ENCODE measurements at places on chromosomes 7 and 10. TPM values are rescaled to one million over a fixed set of nuclear protein-coding genes. Genes with fewer than 3 reads are reported as not detected.
A peak's percentile ranks its signal among the peaks of the same experiment; 100 is the strongest.

The ABCC2 gene
- 2.2 TPM for total RNA-seq

- H3K27me3 ChIP-seq, result no peaks in the 10 kb centered on the region
- DNase-seq, result no peak
- no peaks in the 10 kb centered on the region for H3K36me3 ChIP-seq
- H3K4me3 ChIP-seq, result no peak overlapping the region
Measured at GRCh38 chr10:4062751-4063150, 277.7 kb upstream of the KLF6 start.

The FOXI2 gene
- total RNA-seq, result 1.5 TPM

- H3K4me1 ChIP-seq, result no peaks in the 10 kb centered on the region
- peaks cover 9% of the 10 kb centered on the region for H3K27me3 ChIP-seq
- no peak overlapping the region for H3K4me3 ChIP-seq
- no peak for DNase-seq
Measured at GRCh38 chr10:129880191-129880870, 83.7 kb downstream of the EBF3 start.

DNA sequence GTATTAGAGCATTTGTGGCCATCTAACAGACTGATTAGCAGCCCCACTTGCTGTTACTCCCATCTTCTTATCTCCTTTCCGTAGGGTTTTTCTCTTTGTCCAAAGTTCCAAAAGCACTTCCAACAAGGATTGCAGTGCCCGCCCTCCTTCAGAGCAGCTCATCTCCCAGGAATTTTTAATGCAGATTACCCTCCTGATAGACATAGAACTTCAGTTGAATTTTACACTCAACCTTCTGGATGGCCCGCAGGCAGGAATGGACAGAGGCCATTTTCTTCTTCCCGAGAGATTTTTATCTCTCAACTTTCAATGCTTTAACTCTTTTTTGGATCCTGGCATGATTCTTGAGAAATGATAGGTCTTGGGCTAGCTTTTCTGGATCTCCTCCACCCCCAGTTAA, 23.3 kb downstream of the PRKG1 start:
- H3K27me3 ChIP-seq, result no peaks in the 10 kb centered on the region
- H3K4me1 ChIP-seq, result no peaks in the 10 kb centered on the region
- H3K4me3 ChIP-seq, result no peak overlapping the region
- no peaks in the 10 kb centered on the region for H3K36me3 ChIP-seq

- H3K27me3 ChIP-seq, result no peaks in the 10 kb centered on the region
- peaks cover 8% of the 10 kb centered on the region for H3K4me1 ChIP-seq
- H3K4me3 ChIP-seq, result no peak overlapping the region
- no peak overlapping the region for H3K27ac ChIP-seq
Measured at GRCh38 chr7:50397320-50397970, 52.7 kb downstream of the FIGNL1 start.

The MDH2 gene
- 141 TPM for total RNA-seq

The NXPH1 gene
- not detected for total RNA-seq

The DDX21 gene
- total RNA-seq, result 112 TPM

The IGFBP3 gene
- 66.2 TPM for total RNA-seq

DNA sequence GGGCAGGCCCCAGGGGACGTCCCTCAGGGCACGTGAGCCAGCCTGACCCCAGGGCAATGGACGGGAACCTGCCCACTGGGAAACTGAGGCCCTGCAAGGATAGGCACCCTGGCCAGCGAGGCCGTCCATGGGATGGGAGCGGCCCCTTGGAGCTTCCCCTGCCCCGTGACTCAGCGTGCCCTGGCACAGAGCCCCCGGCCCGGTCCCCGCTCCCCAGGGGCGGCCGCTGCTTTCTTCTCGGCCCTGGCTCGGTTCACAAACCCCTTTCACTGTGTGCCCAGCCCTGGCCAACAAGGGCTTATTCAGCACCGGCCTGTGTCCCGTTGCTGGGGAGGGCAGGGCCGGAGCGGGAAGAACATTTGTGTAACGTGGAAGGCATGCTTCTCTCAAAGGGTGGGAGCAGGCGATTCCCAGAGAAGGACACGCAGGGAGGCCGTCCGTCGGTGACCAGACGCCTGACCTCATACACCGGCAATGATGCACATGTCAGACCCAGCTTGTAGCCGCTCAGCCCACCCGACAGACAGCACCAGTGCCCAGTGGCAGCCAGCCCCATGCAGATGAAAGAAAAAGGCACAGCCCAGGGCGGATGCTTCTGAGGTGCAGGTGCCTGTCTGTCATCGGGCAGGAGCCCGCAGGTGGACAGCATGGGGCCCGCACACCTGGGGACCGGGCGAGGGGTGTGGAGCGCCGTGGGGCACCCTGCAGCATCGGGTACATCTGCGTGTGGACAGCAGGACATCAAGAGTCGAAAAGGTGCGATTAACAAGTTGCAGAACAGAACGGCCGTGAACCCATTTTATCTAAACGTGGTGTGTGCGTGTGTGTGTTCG, 94.5 kb downstream of the PDGFA start:
- no peak overlapping the region for H3K4me3 ChIP-seq
- H3K27ac ChIP-seq, result peak overlapping the region; percentile 36
- no peak for DNase-seq
- H3K4me1 ChIP-seq, result peaks cover 8% of the 10 kb centered on the region

The ODAD2 gene
- 0.29 TPM for total RNA-seq

- peaks cover 21% of the 10 kb centered on the region for H3K36me3 ChIP-seq
- peak overlapping the region; percentile 5 for H3K4me3 ChIP-seq
- DNase-seq, result no peak
- peak overlapping the region; percentile 30 for H3K27ac ChIP-seq
Measured at GRCh38 chr10:28587270-28587969, 54.5 kb downstream of the WAC start.

The VIPR2 gene
- total RNA-seq, result 2.1 TPM

DNA sequence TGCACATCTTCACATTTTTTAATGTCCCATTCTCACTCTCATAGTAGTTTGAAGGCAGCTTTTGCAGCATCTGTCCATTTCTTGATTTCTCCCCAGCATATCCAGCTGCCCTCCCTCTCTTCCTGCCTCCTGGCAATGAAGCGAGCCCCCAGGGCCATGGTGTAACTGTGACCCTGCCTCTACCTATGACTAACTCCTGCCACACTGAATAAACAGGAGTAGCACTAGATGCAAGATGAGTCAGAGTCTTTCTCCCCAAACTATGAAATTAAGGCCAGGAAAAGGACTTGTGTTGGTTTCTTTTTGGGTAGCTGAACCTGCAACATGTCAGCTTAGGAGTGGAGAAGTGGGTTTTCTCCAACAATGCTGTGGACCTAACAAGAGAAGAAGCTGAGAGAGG, 329.0 kb downstream of the RNLS start:
- DNase-seq, result no peak
- H3K27ac ChIP-seq, result peak overlapping the region; percentile 37
- no peaks in the 10 kb centered on the region for H3K36me3 ChIP-seq
- H3K4me3 ChIP-seq, result no peak overlapping the region
- H3K4me1 ChIP-seq, result peaks cover 34% of the 10 kb centered on the region
- H3K27me3 ChIP-seq, result no peaks in the 10 kb centered on the region

GRCh38 chr10:71278691-71279588, 40.1 kb upstream of the SLC29A3 start:
- H3K4me3 ChIP-seq, result no peak overlapping the region
- no peaks in the 10 kb centered on the region for H3K36me3 ChIP-seq
- H3K4me1 ChIP-seq, result no peaks in the 10 kb centered on the region
- H3K27ac ChIP-seq, result no peak overlapping the region

DNA sequence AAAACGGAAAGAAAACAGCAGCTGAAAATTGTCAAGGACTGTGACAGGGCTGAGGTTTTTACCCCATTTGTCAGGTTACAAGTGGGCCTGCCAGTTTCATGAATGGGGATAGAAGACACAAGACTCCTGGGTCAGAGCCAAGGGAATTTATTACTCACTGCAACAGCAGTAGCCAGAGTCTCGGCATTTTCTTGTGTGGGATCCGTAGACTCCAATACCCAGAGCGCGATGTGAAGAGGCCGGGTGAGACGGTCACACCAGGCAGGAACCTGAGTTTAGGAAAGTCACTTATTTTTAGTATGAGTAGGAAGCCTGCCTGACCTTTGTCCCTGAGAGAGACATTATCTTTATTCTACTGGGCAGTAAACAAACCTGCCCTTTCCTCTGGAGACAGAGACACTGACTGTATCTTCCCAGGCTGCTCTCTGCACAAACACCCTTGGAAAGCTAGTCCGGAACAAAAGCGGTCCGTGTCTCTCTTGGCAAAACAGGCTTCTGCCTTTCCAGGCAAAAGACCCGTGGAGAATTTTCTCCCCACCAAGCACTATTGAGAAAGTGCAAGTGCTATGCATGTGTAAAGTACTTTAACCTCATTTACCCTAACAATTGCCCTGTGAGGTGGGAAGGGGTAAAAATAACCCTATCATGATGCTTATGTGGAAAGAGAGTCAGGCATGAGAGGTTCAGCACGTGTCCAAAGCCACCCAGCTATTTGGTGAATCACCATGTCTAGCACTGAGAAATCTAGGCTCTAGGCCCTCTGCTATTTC, 58.4 kb downstream of the JCAD start:
- DNase-seq, result no peak
- peak overlapping the region; percentile 75 for H3K27ac ChIP-seq
- peaks cover 18% of the 10 kb centered on the region for H3K4me1 ChIP-seq
- H3K4me3 ChIP-seq, result no peak overlapping the region

GRCh38 chr10:95291365-95292039, 699 bp upstream of the PDLIM1 start:
- H3K4me3 ChIP-seq, result peak overlapping the region; percentile 98
- DNase-seq, result no peak
- H3K36me3 ChIP-seq, result no peaks in the 10 kb centered on the region

- no peak overlapping the region for H3K4me3 ChIP-seq
- DNase-seq, result peak; percentile 45
- no peaks in the 10 kb centered on the region for H3K36me3 ChIP-seq
- peak overlapping the region; percentile 87 for H3K27ac ChIP-seq
- no peaks in the 10 kb centered on the region for H3K27me3 ChIP-seq
Measured at GRCh38 chr10:133258818-133259601, 17.7 kb downstream of the ADAM8 start.

GRCh38 chr10:14093730-14094484, 236.8 kb downstream of the FRMD4A start:
- H3K36me3 ChIP-seq, result no peaks in the 10 kb centered on the region
- no peaks in the 10 kb centered on the region for H3K27me3 ChIP-seq
- DNase-seq, result no peak
- H3K4me1 ChIP-seq, result no peaks in the 10 kb centered on the region

The TCTN3 gene
- 21.1 TPM for total RNA-seq

DNA sequence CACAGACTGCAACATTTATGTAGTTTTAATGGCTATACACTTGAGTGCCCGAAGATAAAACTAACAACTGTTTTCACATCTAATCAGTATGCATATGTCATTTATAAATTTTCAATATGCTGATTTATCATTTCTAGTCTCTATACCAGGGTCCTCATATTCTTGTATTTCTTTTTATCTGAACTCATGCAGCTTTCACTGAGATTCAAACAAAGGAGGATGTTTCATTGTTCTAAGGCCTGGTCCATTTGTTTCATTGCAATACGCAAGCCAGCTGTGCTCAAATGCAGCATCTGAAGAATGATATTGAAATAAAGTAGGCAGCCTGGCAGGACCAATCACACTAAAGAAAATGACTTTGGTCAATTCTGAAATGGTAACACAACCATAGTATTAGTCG, 31.7 kb downstream of the MAGI2 start:
- H3K27me3 ChIP-seq, result no peaks in the 10 kb centered on the region
- H3K36me3 ChIP-seq, result no peaks in the 10 kb centered on the region
- no peak for DNase-seq
- no peak overlapping the region for H3K27ac ChIP-seq
- H3K4me1 ChIP-seq, result no peaks in the 10 kb centered on the region
- no peak overlapping the region for H3K4me3 ChIP-seq

DNA sequence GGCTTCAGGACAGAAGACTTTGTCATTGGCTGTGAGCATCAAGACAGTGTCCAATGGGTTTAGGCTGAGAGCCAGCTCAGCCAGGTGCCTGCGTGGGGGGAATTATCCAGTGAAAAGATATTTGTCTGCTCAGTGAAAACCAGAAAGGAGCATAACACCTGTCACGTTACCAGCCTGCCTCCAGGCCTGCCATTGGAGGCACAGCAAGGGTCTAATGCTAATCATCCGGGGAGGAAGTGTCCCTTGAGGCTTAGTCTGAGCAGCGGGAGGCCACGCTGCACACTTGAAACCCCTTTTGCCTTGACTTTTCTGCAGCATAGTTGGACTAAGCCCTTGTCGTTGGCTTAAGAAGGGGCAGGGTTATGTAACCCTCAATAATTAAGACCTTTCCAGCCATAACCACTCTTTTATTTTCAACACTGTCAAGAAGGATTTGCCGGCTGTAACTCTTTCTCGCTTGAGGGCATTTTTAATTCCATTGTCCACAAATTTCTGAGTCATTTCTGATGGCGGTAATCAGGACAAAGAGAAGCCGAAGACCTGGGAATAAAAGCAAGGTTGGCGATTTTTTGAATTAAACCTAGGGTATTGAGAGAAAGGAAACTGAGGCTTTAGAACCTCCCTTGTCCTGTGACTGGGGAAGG, 639.6 kb upstream of the FOXK1 start:
- H3K4me1 ChIP-seq, result no peaks in the 10 kb centered on the region
- H3K4me3 ChIP-seq, result no peak overlapping the region
- no peak for DNase-seq
- H3K36me3 ChIP-seq, result no peaks in the 10 kb centered on the region

Measured in esophagus squamous epithelium (tissue), 5 donors.